ENCODE measurements at places on chromosomes 5 and 9. TPM values are rescaled to one million over a fixed set of nuclear protein-coding genes. Genes with fewer than 3 reads are reported as not detected.

The AFAP1L1 gene
- 5.3 TPM for total RNA-seq

The BARHL1 gene
- total RNA-seq, result not detected

The TIMD4 gene
- not detected for total RNA-seq

The FABP6 gene
- total RNA-seq, result not detected

The MATR3 gene
- total RNA-seq, result 367 TPM

The TPPP gene
- total RNA-seq, result under 0.01 TPM

The FOXD4L6 gene
- total RNA-seq, result not detected

The TLR4 gene
- total RNA-seq, result under 0.01 TPM

The PIP5K1B gene
- not detected for total RNA-seq

The TICAM2 gene
- total RNA-seq, result 4.3 TPM

The BNC2 gene
- total RNA-seq, result 45.2 TPM

The HACD4 gene
- 2.8 TPM for total RNA-seq

The HMCN2 gene
- not detected for total RNA-seq

The LCN15 gene
- not detected for total RNA-seq

The GNG10 gene
- 48.8 TPM for total RNA-seq

The ACTBL2 gene
- 1.7 TPM for total RNA-seq

The MLLT3 gene
- 21.1 TPM for total RNA-seq

The KCNT1 gene
- not detected for total RNA-seq

The HRCT1 gene
- 1.7 TPM for total RNA-seq

The TERT gene
- not detected for total RNA-seq

The RNF180 gene
- 0.36 TPM for total RNA-seq

The CRB2 gene
- not detected for total RNA-seq

The POU5F2 gene
- 1.1 TPM for total RNA-seq

The PDE8B gene
- total RNA-seq, result under 0.01 TPM

The MARCOL gene
- total RNA-seq, result not detected

The DND1 gene
- under 0.01 TPM for total RNA-seq

The NAIF1 gene
- total RNA-seq, result 8.3 TPM

The GLRA1 gene
- not detected for total RNA-seq

The LCN12 gene
- not detected for total RNA-seq

The NMUR2 gene
- not detected for total RNA-seq

The SLC34A3 gene
- total RNA-seq, result not detected

The LIFR gene
- 10.4 TPM for total RNA-seq

The BRD3 gene
- total RNA-seq, result 2.2 TPM

The LTC4S gene
- total RNA-seq, result not detected

The EIF4EBP3 gene
- 0.36 TPM for total RNA-seq

The KCTD16 gene
- 1.4 TPM for total RNA-seq

The TMEM171 gene
- 3.3 TPM for total RNA-seq

The WNT8A gene
- not detected for total RNA-seq

The GPR21 gene
- total RNA-seq, result 0.28 TPM

The CNTFR gene
- not detected for total RNA-seq

The PPP2R2B gene
- not detected for total RNA-seq

The C6 gene
- under 0.01 TPM for total RNA-seq

All from IMR-90 (cell line).